Kidney epithelial cell (primary cell): ENCODE measurements at places on chromosomes 4 and X.

- DNase-seq, result no peak
Observed at GRCh38 chrX:11665168-11666111, at the start of gene ARHGAP6. Gene ARHGAP6, minus strand, starts transcription at chrX:11665920. Its CDS starts 1,092 bp downstream, at chrX:11664828.

DNA sequence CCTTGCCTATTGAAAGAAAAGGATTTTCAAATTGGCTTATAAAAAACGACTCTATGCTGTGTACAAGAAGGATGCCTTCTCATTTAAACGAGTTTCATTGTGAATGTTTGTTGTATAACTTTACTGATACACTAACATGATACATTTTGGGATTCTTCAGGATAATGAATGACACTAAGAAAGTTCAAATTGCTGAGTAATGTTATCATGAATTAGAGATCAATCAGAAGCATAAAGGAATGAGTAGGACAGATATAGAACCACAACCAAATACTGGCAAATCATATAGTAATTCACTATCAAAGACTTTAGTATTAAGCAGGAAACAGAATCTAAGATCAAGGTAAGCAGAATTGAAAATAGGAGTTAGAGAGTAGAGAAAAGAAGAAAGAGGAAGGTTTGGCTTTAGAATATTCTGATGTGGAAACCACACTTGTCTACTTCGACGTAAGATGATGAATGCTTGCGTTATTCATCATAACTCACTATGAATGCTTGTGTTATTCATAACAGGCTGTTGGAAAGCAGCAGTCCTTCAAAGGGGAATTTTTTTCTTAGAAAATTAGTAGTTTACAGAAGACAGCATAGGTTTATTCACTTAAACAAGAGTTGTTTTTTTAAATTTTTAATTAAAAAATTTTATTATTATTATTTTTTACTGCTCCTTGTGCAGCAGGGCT is 13.4 kb downstream of the CCDC158 start:
- DNase-seq, result no peak

DNA sequence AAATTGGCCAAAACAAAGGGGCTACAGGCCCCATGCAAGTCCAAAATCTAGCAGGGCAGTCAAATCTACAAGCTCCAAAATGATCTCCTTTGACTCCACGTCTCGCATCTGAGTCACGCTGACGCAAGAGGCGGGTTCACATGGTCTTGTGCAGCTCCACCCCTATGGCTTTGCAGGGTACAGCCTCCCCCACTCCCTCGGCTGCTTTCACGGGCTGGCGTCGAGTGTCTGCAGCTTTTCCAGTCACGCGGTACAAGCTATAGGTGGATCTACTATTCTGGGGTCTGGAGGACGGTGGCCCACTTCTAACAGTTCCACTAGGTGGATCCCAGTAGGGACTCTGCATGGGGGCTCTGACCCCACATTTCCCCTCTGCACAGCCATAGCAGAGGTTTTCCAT is 99.2 kb upstream of the KCNIP4 start:
- no peak for DNase-seq

- DNase-seq, result no peak
Observed at GRCh38 chr4:133147921-133148689, 989 bp upstream of the PCDH10 start.

GRCh38 chr4:26877406-26877805 is 16.8 kb downstream of the STIM2 start:
- DNase-seq, result no peak

- DNase-seq, result no peak
Observed at GRCh38 chrX:87434618-87435017, 83.0 kb upstream of the KLHL4 start.

DNA sequence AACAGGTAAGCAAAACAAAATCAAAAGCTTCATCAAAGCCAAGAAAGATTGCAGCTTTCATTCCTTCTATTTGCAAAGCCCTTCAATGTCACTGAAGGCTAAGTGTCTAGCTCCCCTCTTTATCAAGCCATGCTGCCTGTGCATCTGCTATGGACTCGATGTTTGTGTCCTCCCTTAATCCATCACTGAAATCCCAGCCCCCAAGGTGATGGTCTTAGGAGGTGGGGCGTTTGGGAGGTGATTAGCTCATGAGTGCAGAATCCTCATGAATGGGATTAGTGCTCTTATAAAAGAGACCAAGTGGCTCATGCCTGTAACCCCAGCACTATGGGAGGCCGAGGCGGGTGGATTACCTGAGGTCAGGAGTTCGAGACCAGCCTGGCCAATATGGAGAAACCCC is 6.9 kb upstream of the TRIM2 start:
- DNase-seq, result no peak

DNA sequence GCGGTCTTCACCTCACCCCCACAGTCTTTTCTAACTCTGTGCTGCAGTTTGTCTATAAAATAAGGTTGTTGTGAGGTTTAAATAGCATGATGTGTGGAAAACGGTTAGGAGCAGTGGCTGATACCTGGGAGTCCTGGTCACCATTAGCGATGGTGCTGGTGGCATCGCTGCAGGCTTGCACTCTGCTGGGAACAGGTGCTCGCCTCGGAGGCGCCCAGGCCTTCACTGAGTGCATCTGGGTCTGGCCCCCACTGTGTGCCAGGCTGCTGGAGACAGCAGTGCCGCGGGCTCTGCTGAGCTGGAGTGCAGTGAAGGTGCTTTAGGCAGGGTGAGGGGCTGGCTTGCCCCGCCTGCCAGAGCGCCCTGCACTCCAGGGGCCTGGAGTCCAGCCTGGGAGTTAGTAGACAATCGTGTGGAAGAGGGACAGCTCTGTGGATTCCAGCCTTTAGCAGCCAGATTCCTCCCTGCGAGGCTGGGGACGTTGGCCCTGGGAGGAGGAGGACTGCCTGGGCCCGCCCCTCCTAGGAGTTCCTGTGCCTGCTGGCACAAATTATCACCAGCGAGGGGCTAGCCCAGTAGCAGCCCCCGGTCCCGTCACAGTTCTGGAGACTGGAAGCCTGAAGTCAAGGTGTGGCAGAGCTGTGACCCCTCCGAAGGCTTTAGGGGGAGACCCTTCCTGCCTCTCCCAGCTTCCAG is 7.3 kb downstream of the RGS12 start:
- DNase-seq, result no peak

GRCh38 chrX:32745323-32745722 is 466.0 kb downstream of the DMD start:
- no peak for DNase-seq

GRCh38 chrX:110315551-110315950 is 2.3 kb downstream of the AMMECR1 start:
- DNase-seq, result no peak

DNA sequence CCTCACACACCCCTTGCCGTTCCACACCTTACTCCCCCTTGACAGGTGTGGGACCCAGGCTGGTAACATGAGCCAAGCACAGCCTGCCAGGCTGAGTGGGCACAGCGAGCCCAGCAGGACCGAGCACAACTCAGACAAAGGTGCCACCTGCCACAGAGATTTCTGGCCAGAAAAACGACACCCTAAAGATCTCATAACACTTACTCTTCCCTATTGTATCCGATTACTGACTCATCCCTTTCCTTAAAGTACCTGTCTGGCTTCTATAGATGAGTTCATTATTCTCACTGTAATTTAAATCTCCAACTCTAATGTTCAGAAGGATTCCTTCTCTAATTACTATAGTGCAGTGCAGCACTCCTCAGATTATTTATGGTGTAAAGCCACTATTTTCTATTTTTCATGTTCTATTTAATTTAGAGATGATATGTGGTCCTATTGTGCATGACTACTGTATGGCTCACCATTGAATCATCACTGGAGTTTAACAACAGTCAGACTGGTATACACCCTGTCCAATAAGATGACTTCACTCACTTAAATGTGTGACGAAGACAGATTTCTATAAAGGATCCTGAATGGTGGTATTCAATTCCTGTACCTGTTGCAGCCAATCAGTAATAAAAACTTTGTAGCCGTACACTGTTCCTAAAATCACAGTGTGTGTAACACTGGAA is 7.6 kb upstream of the SYTL5 start:
- DNase-seq, result peak; percentile 25

GRCh38 chr4:39571504-39571903 is 44.3 kb upstream of the UGDH start:
- no peak for DNase-seq
